ENCODE measurements at places on chromosomes 2 and 18.

- DNase-seq, result no peak
Observed at GRCh38 chr2:141037361-141037760, 1093.5 kb downstream of the LRP1B start.

- DNase-seq, result no peak
Observed at GRCh38 chr2:143697744-143698143, 568.5 kb downstream of the ARHGAP15 start.

GRCh38 chr2:156538083-156538504 lies 101.9 kb downstream of the GPD2 start:
- DNase-seq, result no peak

DNA sequence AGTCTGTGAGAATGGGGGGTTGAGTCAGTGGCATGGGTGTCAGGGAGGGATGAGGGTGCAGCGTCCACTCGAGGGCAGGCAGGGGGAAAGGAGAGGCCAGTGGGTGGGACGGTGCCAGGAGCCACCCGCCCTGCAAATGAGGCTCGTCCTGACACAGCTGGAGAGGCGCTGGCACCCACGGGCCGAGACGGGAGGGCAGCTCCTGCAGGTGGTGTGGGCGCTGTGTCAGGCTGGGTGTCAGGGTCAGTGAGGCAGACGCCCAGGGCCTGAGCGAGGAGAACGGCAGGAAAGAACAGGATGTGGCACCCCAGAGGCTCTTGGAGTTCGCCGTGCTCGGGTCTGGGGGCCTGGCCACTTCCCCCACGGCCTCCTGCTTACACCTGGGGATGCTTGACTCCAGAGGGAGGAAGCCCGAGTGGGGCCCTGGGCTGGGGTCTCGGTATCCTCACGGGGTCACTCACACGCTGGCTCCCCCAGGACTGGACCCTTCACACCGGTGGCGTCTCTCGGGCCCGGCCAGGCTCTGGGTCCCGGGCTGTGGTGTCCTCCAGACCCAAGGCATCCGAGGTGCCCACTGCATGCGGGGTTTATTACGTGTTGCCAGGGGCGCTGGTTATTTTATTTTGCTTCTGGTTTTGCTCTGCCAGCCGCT lies 130.5 kb upstream of the CTDP1 start:
- no peak for DNase-seq

- DNase-seq, result no peak
Observed at GRCh38 chr2:233772583-233772982, 5.5 kb upstream of the MROH2A start.

Data from activated CD8-positive, alpha-beta memory T cell treated with anti-CD3 and anti-CD28 coated beads for 1 hour (primary cell).